ENCODE measurements at places on chromosomes 7 and 10.

GRCh38 chr10:133565441-133566294 is at the start of gene SYCE1:
TSS of gene SYCE1 (minus strand) at chr10:133565583. CDS start at chr10:133565529, 54 bp downstream.
- DNase-seq, result no peak

- DNase-seq, result no peak
Measured at GRCh38 chr10:12628964-12629766, 279.8 kb downstream of the CAMK1D start.

DNA sequence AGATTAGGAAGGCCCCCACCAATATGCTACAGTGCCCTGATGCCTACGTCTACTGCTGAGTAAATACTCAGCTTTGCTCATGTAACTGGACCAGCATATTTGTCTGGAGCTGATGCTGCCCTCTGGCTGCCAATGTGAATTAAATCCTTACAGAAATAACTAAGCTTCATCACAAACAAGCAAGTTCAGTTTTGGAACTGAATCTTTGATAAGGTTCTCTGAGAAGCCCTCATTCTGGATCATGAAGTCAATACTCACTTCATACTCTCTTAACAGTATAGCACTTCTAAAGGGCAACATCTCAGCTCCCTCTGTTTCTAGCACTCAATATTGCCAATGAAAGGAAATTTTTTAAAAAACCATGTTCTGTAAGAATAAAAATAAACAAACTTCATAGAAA is 246.7 kb downstream of the ETV1 start:
- no peak for DNase-seq

DNA sequence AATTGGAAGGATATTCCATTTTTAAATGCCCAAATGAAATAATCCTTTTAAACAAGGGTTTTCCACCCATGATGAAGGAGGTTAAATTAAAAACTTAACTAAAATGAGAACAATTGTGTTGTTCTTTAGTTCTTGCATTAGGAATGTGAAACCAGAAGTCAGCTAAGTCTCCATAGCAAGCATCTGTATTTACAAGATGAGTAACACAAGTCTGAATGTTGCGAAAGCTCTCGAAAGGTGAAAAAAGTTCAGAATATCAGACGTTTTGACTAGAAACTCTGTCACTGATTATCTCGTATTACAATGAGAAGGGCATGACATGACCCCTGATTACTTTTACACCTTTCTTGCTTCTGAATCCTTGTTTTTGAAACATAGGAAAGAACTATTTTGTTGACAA is 149.6 kb downstream of the BICC1 start:
- DNase-seq, result no peak

DNA sequence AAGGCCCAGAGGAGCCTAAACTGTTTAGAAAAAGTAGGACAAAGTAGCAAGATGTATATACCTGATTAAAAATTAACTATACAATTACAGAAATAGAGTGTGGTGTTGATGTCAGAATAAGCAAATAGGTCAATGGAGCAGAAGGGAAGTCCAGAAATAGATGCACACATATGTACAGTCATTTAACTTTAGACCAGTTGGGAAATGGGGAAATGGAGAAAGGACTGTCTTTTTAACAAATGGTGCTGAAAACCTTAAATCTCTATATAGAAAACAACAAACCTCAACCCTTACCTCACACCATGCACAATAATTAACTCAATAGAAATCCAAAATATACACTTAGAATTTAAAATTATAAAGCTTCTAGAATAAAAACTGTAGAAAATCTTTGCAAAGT is 72.2 kb downstream of the CH25H start:
- no peak for DNase-seq

GRCh38 chr7:155803418-155804376 is 8.6 kb downstream of the SHH start:
- DNase-seq, result no peak

- DNase-seq, result no peak
Measured at GRCh38 chr10:71008150-71008549, 119.8 kb upstream of the PCBD1 start.
